T-helper 17 cell (primary cell): ENCODE measurements at places on chromosomes 1 and 21.

- no peak for DNase-seq
Observed at GRCh38 chr1:201172326-201172725, 18.1 kb upstream of the TMEM9 start.

GRCh38 chr21:42777064-42777756, 102.1 kb downstream of the WDR4 start:
- no peak for DNase-seq

- DNase-seq, result no peak
Observed at GRCh38 chr1:42085596-42085995, 67.6 kb upstream of the GUCA2B start.

DNA sequence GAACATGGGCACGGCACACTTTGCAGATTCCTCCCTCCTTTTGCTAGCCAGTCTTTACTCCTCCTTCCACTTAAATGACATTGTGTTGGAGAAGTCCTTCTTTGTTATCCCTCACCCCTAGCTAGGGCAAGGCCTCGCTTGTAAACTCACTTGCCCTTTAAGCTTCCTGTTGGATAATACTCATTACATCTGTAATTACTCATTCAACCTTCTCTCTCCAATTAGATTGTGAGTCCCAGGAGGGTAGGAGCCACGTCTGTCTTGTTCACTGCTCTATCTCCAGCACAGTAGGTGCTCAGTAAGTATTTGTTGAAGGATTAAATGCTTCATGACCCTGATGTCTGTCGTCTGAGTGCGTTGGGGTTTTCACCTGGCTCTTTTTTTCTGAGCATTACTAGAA, 98.7 kb upstream of the USP24 start:
- no peak for DNase-seq

DNA sequence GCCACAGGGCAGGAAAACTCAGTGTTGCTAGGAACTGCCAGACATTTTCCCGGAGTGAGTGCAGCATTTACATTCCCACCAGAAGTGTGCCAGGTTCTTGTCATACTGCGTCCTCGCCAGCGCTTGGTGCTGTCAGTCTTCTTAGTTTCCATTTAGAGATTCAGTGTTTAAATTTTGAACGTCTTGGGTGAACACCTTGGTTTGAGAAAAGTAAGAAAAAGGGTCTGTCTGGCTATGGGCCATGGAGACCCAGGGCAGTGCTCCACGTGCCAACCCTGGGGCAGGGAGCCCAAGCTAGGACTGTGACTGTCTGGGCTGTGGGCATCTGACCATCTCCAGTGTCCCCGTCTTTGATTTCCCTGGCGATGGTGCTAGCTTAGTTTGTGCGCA, 16.0 kb downstream of the IBA57 start:
- no peak for DNase-seq

DNA sequence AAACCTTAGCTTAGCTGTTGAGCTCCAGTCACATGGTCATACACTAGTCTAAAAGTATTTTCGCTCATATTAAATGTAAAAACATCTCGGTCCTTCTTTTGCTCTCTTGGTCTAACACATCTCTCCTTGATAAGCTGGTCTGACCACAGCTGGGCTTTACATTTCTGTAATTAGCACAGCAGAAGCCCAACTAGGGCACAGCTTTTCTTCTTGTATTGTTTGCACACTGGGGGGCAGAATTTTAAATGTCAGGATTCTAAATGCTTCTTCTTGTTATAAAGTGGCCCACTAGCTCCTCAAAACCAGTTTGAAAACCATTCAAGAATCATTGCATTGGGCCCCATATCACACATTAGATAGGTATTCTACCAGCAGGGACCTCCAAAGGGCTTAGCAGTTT, 289.1 kb upstream of the PKN2 start:
- DNase-seq, result no peak

DNA sequence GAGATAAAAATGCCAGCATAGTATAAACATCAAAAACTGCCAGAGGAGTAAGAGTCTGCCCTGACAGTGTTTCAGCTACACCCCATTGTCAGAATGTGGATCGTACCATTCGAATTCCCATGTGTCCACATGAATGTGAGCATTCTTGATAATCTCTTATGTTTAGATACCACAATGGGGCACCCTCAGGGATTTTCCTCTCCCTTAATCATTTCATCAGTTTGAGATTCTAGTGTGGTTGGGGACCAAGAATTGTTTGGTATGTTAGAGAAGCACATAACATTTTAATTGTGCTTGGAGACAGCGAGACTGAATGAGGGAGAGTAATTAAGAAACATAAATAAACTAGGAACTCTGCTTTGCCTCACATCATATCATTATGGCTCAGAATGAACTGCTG, 120.2 kb downstream of the ZC3H11B start:
- no peak for DNase-seq
